ENCODE measurements at places on chromosomes 11 and 22.

- DNase-seq, result no peak
Observed at GRCh38 chr11:112321501-112322172, 61.0 kb upstream of the PLET1 start.

- no peak for DNase-seq
Observed at GRCh38 chr11:37504060-37504611, 906.1 kb upstream of the RAG2 start.

GRCh38 chr11:90916706-90917105 lies 693.9 kb upstream of the CHORDC1 start:
- DNase-seq, result no peak

DNA sequence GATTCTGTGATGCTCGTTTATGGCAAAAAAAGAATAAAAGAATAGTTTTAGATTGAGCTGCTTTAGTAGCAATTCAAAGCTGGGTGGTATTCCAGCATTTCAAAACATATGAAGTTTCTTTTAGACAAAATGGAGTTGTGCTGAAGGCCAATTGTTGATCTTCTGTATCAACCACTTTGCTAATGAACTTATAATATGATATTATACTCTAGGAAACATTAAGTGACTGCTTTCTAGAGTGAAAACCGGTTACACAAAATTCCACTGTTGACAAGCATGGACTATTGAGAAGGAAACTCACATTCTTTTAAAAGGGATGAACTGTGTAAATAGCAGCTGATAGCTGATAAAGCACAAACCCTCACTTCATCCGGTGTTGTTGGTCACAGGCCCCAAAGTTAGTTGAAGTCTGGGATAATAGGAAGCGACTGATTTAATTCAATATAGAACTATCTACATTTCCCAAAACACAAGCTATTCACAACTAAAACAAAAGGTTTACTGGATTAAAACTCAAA lies 255.1 kb downstream of the CADM1 start:
- DNase-seq, result no peak

GRCh38 chr11:17434108-17434507 lies 42.5 kb downstream of the ABCC8 start:
- no peak for DNase-seq

DNA sequence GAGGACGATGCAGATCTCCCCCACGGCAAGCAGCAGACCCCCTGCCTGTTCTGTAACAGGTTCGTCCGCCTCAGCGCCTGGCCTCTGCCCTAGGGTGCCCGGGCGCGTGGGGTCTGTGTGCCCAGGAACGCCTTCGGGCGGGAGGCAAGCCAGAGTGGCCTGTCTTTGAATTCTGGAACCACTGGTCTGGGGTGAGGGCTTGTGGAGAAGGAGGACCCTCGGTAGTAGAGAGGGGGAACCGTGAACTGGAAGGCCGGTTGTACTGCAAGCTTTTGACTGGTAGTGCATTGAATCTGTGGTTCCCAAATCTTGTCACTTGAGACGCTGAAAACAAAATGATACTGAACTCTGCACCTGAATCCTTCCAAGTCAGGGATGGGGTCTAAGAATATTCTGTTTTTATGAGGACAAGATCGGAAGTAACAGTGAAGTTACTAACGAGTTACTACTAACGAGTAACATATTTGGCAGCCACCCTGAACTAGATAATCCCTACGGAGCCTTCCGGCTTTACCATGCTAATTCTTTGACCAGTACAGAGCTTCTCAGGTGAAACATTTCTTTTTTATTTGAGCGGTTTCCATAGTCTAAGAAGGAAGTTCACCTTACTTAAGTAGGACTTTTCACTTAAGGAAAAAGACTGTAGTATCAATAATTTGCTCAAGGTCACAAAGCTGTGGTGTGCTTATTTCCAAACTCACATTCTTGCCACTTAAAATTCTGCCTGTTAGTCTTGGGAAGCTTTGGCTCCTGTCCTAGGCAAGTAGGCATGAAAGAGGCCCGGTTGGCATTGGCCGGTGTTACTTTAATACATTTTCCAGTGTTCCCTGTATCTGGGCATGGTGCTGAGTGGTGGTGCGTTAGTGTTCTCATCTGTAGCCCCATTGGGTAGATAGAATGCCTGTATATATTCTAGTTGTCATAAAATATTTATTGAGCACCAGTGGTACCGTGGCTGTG lies 860 bp downstream of the PRMT3 start:
- DNase-seq, result no peak

DNA sequence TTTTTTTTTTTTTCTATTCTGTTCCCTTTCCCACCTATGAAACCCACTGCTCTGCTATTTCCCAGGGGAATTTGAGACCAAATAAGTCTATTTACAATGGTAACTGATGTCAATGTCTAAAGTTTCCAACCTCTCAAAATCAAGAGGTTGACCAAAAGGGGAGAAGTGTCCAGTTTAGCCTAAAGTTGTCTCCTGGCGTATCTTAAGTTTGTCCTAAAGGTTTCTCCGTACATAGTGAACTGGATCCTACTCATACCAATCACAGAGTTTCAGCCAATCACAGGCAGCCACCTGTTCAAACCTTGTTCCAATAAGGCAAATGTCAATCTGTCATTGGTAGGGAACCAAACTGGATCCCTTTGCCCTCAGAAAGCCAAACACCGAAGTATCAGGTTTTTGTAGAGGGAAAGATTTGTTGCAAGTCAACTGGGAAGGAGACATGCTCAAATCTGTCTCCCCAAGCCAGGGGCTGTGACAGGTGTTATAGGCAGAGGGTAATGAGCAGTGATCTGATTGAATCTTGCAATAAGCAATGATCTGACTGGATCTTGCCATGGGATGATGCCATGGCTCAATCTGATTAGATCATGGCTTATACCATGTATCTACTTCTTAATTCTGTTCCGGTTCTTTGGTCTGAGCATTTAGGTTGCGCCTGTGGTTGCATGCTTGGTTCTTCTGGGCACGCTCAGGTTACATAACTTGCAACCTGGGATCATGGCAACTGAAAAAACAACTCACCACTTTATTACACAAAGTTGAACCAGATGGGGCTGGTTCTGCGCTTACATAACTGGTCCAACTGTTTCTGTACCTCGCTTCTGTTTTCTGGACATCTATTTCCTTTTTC lies 1.1 kb upstream of the VPS37C start:
- DNase-seq, result no peak

GRCh38 chr11:133403900-133404299 lies 128.4 kb downstream of the OPCML start:
- no peak for DNase-seq

GRCh38 chr22:17774206-17774925 lies at the start of gene BID:
TSS of gene BID (minus strand) at chr22:17774469. CDS start at chr22:17750116, 24,353 bp downstream.
- peak; percentile 34 for DNase-seq

GRCh38 chr22:36301384-36301828 lies 48.5 kb downstream of the APOL1 start:
- peak; percentile 50 for DNase-seq

DNA sequence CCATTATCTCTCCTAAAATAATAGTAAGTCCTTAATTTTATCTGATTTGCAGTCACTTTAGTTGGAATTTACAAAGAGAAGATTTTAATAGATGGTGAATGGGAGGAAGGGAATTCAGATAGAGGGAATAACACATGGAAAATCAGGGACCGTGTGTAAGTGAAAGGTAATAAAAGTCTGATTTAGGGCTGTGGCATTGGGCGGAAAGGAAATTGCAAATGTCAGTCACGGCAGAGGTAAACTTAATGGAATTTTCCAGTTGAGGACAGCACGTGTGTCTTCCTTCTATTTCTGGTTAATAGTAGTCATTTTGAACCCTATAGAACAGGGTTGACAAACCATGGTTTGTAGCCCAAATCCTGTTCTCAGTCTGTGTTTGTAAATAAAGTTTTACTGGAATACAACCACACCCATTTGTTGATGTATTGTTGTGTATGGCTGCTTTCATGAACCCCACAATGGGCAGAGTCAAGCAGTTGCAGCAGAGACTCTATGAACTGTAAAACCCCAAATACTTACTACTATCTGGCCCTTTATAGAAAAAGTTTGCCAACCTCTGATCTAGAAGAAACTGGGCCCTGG lies 34.1 kb downstream of the PACS1 start:
- no peak for DNase-seq

GRCh38 chr22:48396091-48396784 lies 1431.4 kb downstream of the BRD1 start:
- no peak for DNase-seq

GRCh38 chr22:33656808-33657628 lies 263.3 kb downstream of the LARGE1 start:
- no peak for DNase-seq

GRCh38 chr11:82988936-82989627 lies 82.6 kb downstream of the RAB30 start:
- DNase-seq, result no peak

GRCh38 chr22:37905534-37906363 lies at the start of gene MICALL1:
TSS of gene MICALL1 (plus strand) at chr22:37906297. CDS start at chr22:37906423, 126 bp downstream.
- DNase-seq, result peak; percentile 76

DNA sequence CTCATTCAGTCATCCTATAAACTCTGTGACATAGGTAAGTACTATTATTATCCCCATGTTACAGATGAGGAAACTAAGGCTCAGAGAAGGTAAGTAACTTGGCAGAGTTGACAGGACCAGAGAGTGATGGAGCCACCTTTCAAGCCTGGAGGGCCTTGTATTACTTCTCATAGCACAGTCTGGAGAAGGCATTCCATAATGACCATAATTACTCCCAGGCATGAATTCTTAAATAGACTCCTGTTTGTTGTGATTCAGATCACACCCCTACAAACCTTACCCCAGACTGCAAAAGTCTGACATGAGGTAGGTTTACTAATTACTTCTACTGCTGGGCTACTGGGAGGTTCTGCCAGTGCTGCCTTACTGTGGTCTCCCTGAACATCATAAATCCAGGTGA lies 77.0 kb downstream of the CD44 start:
- no peak for DNase-seq

DNA sequence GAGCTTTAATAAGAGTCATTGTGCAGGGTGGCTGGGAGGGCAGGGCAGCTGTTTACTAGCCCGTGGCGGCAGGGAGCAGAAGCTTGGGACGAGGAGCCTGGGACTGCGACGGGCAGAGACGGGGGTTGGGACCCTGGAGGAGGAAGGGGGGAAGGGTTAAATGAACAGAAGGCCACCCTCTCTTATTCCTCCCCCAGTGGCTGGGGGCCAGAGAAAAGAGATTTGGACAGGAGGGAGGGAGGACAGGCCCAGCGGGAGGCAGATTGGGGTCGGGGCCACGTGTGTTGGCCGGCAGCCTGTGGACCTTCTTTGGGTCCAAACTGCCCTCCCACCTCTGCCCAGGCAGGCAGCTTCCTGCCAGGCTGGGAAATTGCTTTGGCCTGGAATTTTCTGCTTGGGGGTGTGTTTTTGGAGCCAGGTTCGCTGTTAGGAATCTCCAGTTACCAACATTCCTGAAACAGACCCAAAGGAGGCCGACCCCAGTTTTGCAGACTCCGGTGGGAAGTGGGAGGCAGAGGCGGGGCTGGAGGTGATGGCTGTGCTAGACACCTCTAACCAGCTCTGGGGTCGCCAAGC lies 50.2 kb downstream of the APOL3 start:
- peak; percentile 37 for DNase-seq

DNA sequence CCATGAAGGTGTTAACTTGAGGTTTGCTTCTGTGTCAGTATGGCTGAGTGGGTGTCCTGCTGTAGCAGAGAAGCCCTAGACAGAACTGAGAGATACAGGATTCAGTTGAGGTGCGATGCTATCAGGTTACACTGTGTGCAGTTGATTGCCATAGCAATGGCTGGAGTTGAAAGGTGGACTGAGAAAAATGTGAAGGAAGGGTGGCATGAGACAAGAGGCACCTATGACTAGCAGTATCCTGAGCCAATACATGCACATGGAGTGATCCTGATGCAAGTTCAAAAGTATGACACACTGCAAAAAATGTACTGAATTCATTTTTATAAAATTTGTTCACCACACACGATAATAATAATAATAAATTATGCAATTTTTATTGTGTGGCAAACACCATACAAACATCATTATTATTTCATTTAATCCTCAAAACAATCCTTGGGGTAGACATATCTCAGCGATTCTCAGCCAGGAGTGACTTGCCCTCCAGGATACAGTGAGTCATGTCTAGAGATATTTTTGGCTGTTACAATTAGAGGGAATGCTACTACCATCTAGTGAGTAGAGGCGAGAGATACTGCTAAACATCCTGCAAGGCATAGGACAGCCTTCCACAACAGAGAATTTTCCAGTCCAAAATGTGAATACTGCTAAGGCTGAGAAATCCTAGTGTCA lies 3.9 kb upstream of the PIWIL4 start:
- DNase-seq, result no peak

DNA sequence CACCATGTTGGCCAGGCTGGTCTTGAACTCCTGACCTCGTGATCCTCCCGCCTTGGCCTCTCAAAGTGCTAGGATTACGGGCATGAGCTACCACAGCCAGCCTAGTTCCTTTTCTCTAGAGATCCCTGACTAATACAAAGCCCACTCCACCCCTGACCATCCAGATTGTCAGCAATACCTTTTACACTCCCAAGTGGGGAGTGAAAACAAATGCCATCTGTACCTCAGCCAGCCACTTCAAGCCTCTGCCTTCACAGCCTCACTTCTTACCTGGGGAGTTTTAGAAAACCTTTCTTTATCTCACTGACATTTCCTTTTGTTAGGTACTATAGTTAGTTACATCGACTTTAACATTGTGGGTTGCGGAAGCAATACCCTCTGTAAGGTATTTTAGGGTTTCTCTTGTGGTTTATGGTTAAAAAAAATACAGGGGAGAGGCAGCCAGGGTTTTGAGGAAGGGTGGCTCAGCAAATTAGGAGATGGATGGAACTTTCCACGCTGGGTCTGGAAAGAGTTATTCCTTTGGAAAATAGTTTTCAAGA lies 8.9 kb downstream of the TOM1 start:
- no peak for DNase-seq

GRCh38 chr11:29317694-29318093 lies 699.1 kb downstream of the KCNA4 start:
- DNase-seq, result no peak

DNA sequence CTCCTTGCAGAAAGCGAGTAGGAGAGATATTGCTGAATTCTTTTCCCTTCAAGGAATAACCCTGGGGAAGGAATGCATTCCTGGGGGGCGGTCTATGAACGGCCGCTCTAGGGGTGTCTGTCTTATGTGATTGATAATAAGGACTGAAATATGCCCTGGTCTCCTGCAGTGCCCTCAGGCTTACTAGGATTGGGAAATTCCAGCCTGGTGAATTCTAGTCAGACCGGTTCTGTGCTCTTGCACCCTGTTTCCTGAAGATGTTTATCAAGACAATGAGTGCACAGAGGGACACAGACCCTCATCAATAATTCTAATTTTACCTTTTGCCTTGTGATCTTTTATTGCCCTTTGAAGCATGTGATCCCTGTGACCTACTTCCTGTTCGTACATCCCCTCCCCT lies 140.7 kb downstream of the LUZP2 start:
- no peak for DNase-seq

GRCh38 chr11:81987829-81988472 lies 745.7 kb downstream of the FAM181B start:
- no peak for DNase-seq

- no peak for DNase-seq
Observed at GRCh38 chr11:75795276-75796090, 19.5 kb upstream of the UVRAG start.

- DNase-seq, result no peak
Observed at GRCh38 chr11:119337581-119338317, 2.9 kb downstream of the C1QTNF5 start.
